ENCODE measurements at places on chromosomes 6 and 20. TPM values are rescaled to one million over a fixed set of nuclear protein-coding genes. Genes with fewer than 3 reads are reported as not detected.

GRCh38 chr20:35434085-35435005 is 3.7 kb downstream of the GDF5 start:
- no peak for DNase-seq
- peaks cover 9% of the 10 kb centered on the region for H3K4me1 ChIP-seq
- H3K4me3 ChIP-seq: no peak overlapping the region

DNA sequence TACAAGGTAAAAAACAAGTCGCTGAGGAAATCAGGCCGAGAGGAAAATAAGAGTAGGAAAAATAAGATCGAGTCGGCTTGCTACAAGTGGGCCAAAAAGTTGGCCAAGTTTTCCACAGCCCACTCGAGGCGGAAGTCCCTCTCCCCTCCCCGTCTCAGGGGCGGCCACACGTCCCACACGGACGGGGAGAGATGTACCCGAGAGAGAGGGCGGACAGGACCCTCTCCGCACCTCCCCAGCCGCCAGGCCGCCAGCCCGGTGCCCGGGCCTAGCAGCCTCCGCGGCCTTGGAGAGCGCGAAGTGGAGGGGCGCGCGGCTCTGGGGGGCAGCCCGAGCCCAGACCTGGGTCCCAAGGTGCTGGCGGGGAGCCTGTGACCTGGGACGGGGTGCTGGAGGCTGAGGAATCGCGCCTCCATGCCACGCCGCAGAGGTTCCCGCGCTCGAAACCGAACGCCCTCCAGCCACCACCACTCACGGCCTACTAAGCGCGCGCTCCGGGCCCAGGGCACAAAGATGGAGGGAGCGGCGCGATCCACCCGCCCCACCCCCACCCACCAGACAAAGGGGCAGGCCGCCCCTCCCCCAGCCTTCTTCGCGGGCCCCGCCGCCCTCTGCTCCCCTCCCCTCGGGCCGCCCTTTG is 1.9 kb upstream of the HMGA1 start:
- peaks cover 30% of the 10 kb centered on the region for H3K4me1 ChIP-seq
- no peak for DNase-seq
- H3K4me3 ChIP-seq: peak overlapping the region; percentile 54

The FAXC gene
- not detected for total RNA-seq

DNA sequence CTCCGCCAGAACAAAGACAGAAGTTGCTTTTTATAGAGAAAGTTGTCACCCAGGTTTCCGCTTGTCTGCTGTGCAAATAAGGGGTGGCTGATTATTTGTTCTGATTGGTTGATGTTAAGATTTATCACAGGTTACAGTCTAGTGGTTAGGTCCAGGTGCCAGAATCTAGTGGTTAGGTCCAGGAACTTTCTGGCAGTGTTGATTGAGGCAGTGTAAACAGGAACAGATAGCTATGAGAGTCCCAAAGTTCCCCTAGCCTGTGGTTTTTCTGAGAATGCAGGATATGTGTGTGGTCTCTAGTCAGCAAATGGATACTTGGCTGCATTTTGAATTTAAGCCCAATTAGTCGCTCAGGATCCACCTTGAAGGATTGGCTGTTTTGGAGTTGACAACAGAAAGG is 148.0 kb downstream of the TMEM200A start:
- peak; percentile 87 for DNase-seq
- no peak overlapping the region for H3K4me3 ChIP-seq
- peak overlapping the region; percentile 91 for H3K27ac ChIP-seq
- peaks cover 63% of the 10 kb centered on the region for H3K4me1 ChIP-seq

DNA sequence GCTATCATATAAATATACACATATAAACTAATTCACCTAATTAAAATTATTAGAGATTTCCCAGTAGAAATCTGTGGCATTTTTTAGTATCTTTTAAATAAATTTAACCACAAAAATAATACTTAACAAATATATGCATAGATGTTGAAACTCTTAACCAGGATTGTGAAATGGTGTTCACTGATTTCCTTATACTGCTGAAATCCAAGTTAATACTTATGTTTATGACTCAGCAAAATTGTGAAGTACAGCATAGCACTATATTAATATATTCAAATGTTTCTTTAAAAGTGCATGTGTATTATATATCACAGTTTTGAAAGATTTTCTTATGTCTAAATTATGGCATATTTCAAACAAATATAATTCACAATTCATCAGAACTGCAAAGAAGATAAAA is 328.2 kb upstream of the MANEA start:
- H3K36me3 ChIP-seq: no peaks in the 10 kb centered on the region
- H3K27ac ChIP-seq: no peak overlapping the region
- H3K27me3 ChIP-seq: no peaks in the 10 kb centered on the region

The OSER1 gene
- 23.7 TPM for total RNA-seq

DNA sequence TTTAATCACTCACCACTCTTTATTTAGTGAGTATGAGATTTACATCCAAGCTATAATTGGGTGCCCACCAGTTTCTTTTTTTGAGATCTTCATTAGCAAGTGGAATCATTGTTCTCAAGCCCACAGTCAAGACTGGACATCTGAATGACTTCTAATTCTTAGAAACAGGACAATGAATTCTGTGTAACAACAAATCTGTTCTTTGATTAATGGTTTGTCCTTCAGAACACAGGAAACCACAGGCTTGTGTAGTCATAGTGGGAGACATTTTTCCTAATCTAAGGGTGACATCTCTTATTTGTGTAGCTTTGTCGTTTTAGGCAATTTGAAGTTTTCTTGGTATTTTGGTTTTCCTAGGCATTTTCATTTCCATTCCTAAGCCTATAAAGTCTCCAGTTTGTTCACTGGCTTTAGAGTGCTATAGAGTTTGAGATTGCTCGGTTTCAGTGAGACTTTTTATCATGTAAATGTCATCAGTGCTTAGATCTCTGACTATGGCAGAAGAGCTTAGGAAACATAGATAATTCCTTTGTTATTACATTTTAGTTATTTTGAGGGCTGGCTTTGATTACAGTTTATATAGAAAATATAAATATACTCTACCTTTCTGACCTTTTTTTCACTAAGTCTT is 903.9 kb upstream of the MAP3K7 start:
- no peak overlapping the region for H3K4me3 ChIP-seq
- H3K4me1 ChIP-seq: no peaks in the 10 kb centered on the region
- H3K27ac ChIP-seq: no peak overlapping the region
- H3K27me3 ChIP-seq: no peaks in the 10 kb centered on the region
- no peak for DNase-seq

- no peaks in the 10 kb centered on the region for H3K4me1 ChIP-seq
- H3K27ac ChIP-seq: no peak overlapping the region
- H3K27me3 ChIP-seq: peaks cover 11% of the 10 kb centered on the region
Measured at GRCh38 chr6:46715141-46715540, 20.0 kb downstream of the PLA2G7 start.

DNA sequence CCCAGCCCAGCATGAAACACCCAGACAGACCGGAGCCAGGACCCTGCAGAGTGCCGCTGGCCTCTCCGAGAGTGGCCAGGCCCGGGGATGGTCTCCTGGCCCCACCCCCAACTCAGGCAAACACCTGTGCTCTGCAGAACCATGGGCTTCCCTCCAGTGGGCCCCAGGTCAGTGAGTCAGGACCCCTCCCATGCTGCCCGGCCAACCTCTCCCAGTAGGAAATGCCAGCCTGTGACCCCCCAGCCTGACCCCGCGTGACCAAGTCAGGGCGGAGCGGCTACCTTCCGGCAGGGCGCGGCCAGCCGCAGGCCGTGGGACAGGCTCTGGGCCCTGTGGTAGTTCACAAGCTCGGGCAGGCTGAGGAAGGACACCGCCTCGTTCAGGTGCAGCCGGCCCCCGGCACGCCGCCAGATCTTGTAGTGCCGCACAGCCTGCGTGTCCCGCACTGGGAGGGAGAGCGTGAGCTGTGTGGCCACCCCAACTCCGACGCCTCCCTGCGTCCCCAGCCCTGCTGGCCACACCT is 3.2 kb downstream of the PTK6 start:
- no peak overlapping the region for H3K27ac ChIP-seq
- H3K4me1 ChIP-seq: peaks cover 12% of the 10 kb centered on the region
- no peaks in the 10 kb centered on the region for H3K27me3 ChIP-seq
- H3K36me3 ChIP-seq: no peaks in the 10 kb centered on the region
- peak; percentile 6 for DNase-seq
- no peak overlapping the region for H3K4me3 ChIP-seq

DNA sequence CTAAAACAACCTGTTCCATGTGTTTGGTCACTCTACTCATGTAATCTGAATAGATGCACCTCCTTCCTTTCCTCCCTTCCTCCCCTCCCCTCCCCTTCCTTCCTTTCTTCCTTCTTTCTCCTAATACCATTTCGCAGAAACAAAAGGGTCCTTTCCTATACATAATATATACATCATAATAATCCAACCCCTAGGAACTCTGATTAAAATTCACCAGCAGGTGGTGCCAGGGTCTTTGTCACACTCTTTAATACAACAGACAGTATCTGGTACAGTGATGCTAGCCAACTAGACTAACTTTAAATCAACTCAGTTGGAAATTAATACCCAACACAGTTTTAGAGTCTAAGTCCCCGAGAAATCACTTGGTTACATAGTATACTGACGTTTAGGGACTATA is 181.2 kb upstream of the SHLD1 start:
- H3K27me3 ChIP-seq: no peaks in the 10 kb centered on the region
- H3K27ac ChIP-seq: peak overlapping the region; percentile 72
- peaks cover 45% of the 10 kb centered on the region for H3K36me3 ChIP-seq

GRCh38 chr6:7672066-7673062 is 53.5 kb upstream of the BMP6 start:
- no peak overlapping the region for H3K4me3 ChIP-seq
- no peak for DNase-seq
- no peak overlapping the region for H3K27ac ChIP-seq
- no peaks in the 10 kb centered on the region for H3K4me1 ChIP-seq
- no peaks in the 10 kb centered on the region for H3K36me3 ChIP-seq

GRCh38 chr6:166520905-166521834 is 65.3 kb downstream of the RAMACL start:
- H3K27me3 ChIP-seq: no peaks in the 10 kb centered on the region
- DNase-seq: no peak
- no peaks in the 10 kb centered on the region for H3K36me3 ChIP-seq
- no peak overlapping the region for H3K4me3 ChIP-seq
- no peak overlapping the region for H3K27ac ChIP-seq

DNA sequence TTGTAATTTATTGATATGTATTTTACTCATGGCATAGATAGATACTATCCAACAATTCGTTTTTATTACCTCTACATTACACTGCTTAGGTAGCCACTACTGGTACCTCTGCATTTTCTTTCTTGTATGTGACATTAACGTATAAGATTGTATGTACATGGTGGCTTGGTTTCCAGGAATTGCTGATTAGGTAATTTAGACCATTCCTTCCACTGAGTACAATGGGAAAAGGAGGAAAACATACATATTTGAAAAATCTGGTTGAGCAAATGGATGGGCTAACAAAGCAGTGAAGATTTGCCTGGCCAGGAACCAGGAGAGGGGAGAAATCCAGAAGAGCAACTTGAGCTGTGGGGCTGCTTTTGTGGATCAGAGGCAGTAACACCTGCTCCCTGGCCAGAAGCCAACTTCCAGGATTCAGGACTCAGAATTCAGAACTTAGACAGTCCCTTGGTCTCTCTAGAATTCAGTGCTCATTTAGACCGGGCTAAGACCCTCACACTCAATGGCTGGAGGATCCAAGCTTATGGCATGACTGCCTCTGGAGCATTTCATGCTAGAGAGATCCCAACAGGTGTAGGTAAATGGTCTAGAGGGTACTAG is 17.9 kb upstream of the MICB start:
- DNase-seq: peak; percentile 1
- no peaks in the 10 kb centered on the region for H3K4me1 ChIP-seq
- no peak overlapping the region for H3K27ac ChIP-seq
- no peaks in the 10 kb centered on the region for H3K27me3 ChIP-seq
- H3K4me3 ChIP-seq: no peak overlapping the region
- H3K36me3 ChIP-seq: peaks cover 2% of the 10 kb centered on the region

DNA sequence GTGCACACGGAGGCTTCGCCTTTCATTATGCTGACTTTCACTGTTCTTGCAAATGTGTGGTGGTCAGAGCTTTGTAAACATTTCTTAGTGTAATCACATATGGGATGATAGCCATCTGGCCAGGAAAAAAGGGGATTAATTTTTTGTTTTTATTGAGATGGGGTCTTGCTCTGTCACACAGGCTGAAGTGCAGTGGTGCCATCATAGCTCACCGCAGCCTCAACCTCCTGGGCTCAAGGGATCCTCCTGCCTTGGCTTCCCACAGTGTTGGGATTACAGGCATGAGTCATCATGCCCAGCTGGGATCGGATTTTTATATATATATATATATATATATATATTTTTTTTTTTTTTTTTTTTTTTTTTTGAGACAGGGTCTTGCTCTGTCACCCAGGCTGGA is 11.0 kb upstream of the TIAM2 start:
- H3K27me3 ChIP-seq: no peaks in the 10 kb centered on the region
- no peak overlapping the region for H3K4me3 ChIP-seq
- peaks cover 5% of the 10 kb centered on the region for H3K4me1 ChIP-seq
- no peak overlapping the region for H3K27ac ChIP-seq
- DNase-seq: no peak
- no peaks in the 10 kb centered on the region for H3K36me3 ChIP-seq

Measured in activated CD4-positive, alpha-beta T cell treated with anti-CD3 and anti-CD28 coated beads, Interleukin-2, amount 10 ng/mL, durations not matched to agents 7 days and 5 days (primary cell).